SK-N-SH (cell line): ENCODE measurements at places on chromosomes 12 and 14.

- no peak for DNase-seq
Measured at GRCh38 chr12:67773896-67774295, 125.4 kb downstream of the DYRK2 start.

DNA sequence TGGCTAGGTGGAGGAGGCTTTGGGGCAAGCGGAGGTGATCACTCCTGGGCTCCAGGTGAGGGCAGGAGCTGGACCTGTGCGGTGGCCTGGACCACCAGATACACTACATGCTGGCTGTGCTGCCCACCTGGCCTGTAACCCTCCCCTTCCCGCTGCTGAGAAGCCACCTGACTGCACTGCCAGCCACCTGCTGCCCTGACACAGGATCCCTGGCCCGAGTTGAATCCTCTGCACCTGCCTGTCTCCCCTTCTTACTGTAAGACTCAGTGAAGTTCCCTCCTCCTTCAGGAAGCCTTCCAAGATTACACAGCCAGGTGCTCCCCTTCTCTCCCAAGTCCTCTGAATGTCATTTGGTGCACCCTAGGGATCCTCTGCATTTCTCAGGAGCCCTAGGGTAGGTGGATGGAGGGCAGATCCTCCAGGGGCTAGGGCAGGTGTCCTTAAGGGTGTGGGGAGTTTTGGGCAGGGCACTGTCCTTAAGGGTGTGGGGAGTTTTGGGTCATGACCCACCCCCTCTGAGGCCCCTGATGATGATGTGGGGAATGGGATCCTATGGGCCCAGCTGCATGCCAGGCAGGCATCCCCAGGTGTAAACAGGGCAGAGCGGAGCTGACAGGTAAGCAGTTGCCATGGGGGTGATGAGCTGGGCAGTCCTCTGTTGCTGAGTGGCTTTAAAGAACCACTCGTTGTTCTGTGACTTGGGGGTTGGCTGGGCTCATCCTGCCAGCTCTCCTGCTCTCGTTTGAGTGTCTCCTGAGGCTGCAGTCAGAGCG, 6.7 kb upstream of the MTA1 start:
- no peak for DNase-seq

- no peak for DNase-seq
Measured at GRCh38 chr14:64681796-64682710, 22.2 kb upstream of the PLEKHG3 start.

- DNase-seq: no peak
Measured at GRCh38 chr14:33524244-33524643, 426.6 kb downstream of the EGLN3 start.

- DNase-seq: no peak
Measured at GRCh38 chr12:49937639-49938300, 12.8 kb upstream of the AQP2 start.

DNA sequence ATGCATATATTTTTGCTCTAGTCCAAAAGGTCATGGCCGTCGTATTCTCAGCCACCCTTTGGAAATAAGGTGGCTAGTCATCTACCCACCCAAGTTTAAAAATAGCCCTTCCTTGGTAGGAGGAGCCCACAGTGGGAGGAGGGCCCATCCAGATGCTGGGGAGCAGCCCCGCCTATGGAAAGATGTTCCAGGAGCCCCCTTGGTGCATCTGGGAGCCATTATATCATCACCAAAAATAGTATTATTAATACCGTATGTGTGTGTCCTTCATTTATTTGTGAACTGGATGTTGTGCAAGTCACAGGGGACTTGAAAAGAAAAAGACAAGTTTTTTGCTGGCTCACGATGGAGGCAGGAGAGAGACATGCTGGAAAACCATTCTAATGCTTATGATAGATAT, 34.0 kb downstream of the EMP1 start:
- no peak for DNase-seq
